Common myeloid progenitor, CD34-positive (primary cell): ENCODE measurements at places on chromosomes 1 and 21.

DNA sequence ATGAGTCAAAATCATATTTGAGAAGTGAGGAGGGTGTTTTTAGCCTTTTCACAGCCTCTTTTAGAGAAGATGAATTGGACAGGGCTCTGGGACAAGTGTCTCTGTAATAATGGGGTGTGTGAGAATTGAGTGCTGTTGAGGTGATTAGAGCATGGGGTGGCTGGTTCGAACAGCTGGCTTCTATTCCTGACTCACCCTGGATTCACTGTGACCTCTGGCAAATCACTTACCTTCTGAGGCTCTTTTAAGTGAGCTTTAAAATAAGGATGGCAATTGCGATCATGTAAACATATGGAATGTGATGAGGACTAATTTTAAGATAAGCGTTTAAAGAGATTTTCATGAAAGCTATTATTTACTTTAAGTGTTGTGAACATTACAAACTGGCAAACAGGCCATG is 243.4 kb downstream of the ADGRL2 start:
- DNase-seq, result no peak

GRCh38 chr21:41398251-41398650 is 27.8 kb upstream of the MX1 start:
- no peak for DNase-seq

GRCh38 chr1:5830771-5831599 is 161.2 kb downstream of the NPHP4 start:
- DNase-seq, result no peak

GRCh38 chr1:18100491-18101063 is 7.0 kb upstream of the IGSF21 start:
- peak; percentile 64 for DNase-seq

DNA sequence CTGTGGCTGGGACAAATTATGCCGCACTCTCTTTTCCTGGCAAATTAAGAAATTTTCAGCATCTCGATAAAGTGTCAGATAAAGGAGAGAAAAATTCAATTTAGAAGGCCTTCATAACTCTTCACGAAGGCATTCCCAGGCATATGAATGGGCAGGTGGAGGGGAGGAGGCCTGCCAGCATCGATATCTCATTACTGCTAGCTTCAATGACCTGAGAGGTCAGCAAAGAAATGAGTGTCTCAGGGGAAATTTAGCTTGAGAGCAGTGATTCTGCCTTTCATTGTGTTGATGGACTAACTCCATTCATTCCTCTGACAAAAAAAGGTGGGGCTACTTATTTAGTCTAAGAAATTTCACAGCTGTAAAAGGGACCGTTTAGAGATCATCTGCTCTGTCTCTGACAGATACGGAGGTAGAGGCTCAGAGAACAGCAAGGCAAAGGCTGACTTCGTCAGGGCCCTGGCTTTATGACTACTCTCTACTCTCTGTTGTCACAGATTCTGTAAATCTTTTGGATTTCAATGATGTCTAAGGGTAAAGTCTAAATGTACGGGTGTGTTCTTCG is 212.0 kb upstream of the BEND5 start:
- DNase-seq, result no peak

DNA sequence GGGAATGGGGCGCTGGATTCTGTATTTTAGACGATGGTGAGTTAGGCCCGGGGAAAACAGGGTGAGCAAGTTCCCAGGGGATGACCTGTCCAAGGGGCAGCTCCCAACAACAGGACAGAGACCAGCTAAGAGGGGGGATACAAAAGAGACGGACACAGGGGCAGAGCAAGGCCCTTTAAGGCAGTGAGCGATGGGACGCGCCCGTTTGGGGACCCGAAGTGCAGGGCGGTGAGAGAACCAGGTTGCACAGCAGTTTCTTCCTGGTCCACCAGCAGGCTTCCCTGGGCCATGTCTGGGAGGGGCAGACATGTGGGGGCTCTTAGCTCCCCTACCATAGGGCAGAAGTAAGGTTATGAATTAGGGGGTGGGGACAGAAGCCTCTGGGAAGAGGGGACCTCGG is 22.0 kb downstream of the INAVA start:
- no peak for DNase-seq

DNA sequence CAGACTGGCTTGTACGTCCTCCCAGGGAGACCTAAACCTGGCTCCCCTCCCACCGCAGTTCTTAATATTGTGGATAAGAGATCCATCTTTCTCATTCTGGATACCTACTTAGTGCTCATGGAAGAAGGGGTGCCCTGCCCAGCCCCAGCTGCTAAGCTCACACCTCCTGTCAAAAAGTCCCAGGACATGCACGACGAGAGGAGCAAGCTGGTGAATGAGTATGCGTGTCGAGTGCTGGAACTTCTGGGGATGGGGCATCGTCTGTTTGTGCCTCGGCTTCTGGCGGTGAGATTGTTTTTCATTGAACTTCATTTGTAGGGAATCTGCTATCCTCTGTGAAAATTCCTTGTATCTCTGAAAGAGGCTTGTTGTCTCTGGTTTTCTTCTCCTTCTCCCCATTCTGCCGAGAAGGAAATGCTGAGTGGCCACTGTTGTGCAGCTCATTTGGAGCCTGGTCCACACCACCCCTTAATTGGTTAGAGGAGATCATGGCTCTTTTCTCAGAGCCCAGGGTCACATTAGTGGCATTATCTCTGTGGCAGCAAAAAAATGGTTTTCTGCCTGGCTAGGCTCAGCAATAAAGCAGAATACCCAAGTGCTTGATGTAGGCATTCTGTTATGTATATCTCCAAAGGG is 199.4 kb upstream of the CACYBP start:
- DNase-seq, result peak; percentile 6

GRCh38 chr1:1619917-1620361 is 4.6 kb downstream of the MIB2 start:
- no peak for DNase-seq

GRCh38 chr1:155050560-155051341 is at the start of gene ADAM15:
ADAM15 (plus strand) TSS chr1:155051316; CDS start chr1:155051387, 71 bp downstream.
- DNase-seq, result peak; percentile 55

- DNase-seq, result peak; percentile 53
Observed at GRCh38 chr1:165257969-165258459, 98.5 kb downstream of the LMX1A start.

DNA sequence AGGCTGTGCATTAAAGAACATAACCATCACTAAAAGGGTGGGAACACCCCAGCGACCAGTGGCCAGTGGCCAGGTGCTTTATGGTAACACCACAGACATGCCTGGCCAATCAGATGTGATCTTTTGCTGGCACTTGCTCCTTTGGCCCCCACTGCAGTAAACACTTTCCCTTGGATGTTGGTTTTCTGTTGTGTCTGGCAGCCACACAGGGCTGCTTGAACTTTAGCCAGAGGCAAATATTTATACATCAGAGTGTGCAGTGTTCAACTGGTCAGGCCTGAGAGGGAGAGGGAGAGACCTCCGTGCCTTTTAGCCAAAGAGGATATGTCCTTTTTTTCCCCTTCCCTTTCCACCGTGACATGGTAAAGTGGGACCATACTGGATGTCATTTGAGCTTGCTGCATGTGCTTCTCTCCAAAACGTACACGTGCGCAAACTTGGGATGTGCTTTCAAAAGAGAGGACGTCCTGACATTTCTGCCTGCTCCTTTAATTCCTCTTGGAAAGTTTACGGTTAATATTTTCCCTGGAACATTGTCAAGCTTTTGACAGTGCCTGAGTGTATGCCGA is 101.2 kb downstream of the NFIA start:
- DNase-seq, result no peak

GRCh38 chr1:58899587-58900271 is 115.9 kb upstream of the JUN start:
- no peak for DNase-seq

- DNase-seq, result no peak
Observed at GRCh38 chr1:52738893-52739292, 12.6 kb downstream of the ZYG11B start.

GRCh38 chr1:234213658-234214128 is 159.6 kb upstream of the COA6 start:
- peak; percentile 40 for DNase-seq

DNA sequence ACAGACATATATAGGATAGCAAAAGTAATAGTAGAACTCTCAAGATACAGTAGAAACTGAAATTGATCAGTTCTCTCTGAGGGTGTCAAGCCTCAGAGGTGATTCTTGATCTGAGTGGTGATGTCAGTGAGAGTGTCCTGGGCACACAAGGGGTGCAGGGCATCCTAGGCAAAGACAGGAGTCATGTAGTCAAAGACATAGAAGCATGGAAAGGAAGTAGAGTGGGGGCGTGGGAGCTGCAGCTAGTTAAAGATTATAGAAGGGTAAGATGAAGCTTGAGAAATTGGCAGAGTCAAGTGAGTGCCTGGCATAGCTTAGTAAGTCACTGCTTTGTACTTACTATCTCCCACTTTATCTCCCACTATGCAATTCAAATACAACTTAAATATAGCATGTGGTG is 22.8 kb downstream of the CDC7 start:
- no peak for DNase-seq
